ENCODE measurements at places on chromosomes 11 and 22.

GRCh38 chr22:24386937-24387471 is 40.4 kb upstream of the ADORA2A start:
- peak; percentile 38 for DNase-seq

DNA sequence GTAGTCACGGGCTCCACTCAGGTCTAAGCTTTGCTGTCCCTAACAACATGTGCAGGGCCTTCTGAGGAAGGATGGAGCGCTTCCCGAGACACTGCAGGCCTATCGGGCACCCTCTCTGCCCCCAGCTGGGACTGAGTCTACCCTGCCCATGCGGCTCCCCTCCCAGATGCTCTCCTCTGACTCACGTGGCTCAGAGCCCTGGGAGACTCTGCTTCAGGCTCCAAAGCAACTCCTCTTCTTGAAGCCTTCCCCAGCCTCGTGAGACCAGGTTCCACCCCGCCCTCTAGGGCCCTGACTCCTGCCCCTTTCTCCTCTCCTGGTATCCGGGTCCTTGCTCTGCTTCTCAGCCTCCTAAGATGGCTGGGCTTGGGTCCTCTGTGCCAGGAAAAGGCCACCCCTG is 28.4 kb upstream of the ARFGAP3 start:
- no peak for DNase-seq

GRCh38 chr11:78281511-78281910 is 92.8 kb downstream of the USP35 start:
- peak; percentile 27 for DNase-seq

DNA sequence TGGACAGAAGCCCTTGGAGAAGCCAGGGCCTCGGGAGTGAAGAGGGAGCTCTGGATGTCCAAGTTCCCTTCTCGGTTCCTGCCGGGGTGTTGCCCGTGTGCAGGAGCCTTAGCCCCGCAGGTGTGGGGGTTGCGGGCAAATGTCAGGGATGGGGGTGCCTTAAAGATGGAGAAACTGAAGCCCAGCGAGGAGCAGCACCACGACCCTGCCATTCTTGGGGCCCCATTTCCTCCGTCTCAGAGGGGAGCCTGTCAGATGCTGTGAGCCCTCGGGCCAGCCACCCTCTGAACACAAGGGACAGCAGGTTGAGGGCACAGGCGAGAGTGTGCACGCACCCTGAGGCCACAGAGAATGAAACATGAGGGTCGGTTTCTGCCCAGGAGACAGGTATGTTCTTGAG is 6.3 kb downstream of the OSBPL5 start:
- no peak for DNase-seq

- no peak for DNase-seq
Observed at GRCh38 chr22:21866833-21867527, 465 bp downstream of the MAPK1 start.

DNA sequence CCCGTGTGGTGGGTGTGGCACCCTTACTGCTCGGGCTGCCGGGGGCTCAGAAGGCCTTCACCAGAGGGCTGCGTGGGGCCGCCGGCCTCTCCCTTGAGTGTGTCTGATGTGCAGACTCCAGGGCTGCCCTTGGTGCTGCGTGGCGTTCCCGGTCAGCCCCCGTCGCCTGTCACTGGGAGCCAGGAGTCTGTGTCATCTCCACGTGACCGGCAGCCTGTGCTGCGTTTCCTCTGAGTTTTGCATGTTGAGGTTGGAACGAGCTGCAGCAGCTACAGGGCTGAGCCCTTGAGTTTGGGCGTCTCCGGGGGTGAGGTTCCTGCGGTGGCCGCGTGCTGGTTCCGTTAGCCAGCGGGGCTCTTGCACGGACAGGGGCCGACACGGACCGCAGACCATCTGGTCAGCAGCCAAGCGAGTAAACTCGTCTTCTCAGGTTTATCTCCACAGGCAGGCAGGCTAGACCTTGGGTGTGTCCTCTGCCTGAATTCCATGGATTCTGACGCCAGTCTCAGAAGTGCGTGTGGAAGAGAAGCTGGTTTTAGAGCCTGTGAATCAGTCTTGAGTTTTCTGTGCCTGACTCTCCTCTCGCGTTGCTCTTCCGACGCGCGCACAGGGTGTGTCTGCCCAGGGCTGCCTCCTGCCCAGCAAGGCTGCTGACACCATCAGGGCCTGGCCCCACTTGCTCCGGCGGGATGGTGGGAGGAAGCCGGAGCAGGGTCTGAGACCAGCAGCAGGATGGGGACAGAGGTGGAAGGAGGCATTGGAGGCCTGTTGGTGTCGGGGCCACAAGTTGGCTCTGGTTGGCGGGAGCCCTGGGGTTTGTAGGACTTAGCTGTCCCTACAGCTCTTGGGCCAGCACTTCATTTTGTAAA is 10.5 kb downstream of the PTDSS2 start:
- DNase-seq: peak; percentile 30

DNA sequence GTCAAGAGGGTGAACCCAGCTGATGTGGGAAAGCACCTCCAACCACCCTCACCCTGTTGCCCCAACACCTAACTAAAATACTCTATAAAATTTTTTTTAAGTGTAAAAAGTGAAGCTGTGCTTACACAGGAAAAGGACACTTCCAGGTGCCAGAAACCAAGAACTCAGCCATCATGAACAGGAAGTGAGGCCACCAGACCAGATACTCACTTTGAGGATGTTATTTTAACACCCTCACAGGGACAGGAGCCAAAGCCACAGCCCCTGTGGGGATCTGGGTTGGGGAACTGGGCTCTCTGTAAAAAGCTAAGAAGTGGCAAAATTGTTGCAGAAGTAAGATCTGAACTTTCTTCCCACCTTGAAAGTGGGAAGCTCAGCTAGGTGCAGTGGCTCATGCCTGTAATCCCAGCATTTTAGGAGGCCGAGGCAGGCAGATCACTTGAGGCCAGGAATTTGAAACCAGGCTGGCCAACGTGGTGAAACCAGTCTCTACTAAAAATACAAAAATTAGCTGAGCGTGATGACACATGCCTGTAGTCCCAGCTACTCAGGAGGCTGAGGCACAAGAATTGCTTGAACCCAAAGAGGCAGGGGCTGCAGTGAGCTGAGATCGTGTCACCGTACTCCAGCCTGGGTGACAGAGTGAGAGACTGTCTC is 3.8 kb downstream of the RSPH14 start:
- DNase-seq: peak; percentile 34

GRCh38 chr11:15195454-15196200 is 80.9 kb downstream of the INSC start:
- no peak for DNase-seq

DNA sequence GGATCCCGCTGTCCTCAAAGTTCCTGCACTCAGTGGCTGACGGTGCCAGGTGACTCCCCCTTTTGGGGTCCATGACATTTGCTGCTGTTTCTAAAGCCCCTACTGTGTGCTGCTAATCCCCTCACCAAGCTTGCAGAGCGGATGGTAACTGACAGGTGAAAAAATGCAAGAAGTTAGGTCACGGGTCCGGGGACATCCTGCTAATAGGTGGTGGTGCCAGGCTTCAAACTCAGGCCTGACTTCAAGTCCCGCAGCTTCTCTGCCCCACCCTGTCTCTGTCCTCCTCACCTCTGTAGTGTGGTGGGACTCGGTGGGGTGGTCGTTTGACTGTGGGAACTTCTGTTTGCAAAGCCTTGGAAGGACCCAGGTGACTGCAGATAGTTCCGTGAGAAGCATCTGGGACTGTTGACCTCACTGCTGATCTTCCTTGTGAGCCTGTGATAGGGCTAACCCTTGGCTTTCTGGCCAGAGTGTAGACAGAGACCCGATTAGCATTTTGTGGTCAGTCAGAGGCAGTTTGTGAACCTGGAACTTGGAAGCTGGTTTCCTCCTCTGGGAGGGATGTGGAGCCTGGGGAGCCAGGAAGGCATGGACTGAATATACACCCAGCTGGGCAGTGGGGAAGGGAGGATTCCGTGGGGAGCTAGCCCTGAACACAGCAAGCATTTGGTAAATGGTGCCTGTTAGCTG is 115.4 kb upstream of the OR4B1 start:
- DNase-seq: no peak

DNA sequence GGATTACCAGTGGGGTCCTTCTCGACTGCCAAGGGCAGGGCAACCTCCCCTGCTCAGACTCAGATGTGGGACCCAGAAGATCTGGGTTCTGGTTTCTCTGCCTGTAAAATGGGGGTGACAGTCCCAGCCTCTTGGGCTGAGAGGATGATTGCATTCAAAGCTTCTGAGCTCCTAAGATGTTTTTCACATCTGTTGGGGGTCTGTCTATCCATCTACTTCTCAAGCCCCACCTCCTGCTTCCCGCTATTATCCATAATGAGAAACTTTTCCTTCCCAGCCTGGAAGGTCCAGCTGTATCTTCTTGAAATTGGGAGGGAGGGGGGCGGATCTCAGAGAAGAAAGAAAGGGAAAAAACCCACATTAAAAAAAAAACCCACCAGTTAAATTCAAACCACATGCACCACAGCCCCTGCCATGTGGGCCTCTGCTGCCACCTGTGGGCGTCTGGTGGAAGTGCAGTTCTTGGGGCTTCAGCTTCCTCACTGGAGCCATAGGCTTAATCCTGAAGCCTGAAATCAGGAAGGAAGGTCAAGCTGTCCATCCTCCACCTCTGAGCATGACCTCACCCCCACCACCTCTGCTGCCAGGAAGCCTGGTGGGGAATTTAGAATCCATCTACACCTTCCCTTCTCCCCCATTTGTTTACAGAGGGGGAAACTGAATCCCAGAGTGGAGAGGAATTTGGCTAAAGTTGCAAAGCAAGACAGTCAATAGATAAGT is 27.3 kb downstream of the ARHGEF17 start:
- peak; percentile 90 for DNase-seq

DNA sequence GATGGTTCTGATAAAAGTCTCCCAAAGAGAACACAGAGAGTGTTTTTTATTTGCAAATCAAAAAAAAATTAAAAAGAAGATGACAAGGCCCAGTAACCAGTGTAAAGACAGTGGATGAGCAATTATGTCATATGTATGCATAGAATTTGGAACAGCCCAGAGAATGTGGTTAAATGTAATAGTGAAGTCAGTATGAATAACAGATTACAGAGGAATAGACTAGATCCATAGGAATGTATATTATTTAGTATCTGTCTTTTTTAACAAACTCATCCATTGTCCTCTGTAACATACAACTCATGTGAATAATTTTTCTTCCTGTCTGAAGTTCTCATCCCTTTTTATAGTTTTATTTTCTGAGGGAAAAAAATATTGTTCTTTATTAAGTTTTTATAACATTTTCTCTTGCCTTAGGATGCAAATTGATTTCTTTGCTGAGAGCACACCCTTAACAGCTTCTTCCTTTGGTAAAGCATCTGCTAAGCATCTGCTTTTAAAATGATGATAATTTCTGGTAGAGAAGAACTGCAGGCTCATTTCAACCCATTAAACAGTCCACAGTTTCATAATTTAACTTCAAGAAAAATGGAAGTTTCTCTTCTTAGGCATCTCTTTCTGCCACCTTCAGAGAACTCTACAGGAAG is 266.5 kb upstream of the MTNR1B start:
- peak; percentile 90 for DNase-seq

DNA sequence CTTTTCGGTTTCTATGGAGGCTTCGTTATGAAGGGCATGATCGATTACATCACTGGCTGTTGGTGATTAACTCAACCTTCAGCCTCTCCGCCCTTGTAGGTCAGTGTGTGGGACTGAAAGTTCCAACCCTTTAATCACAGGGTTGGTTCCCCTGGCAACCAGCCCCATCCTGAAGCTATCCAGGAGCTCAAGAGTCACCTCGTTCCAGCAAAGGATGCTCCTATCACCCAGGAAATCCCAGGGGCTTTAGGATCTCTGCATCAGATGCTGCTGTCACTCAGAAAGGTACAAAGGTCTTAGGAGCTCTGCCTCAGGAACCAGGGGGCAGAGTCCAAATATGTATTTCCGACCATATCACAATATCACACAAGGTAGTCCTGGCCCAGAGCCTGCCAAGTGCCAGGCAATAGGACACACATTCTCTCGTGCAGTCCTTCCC is 123.5 kb upstream of the PARVA start:
- DNase-seq: no peak

GRCh38 chr22:40855979-40856512 is 393 bp downstream of the ST13 start:
- DNase-seq: no peak

DNA sequence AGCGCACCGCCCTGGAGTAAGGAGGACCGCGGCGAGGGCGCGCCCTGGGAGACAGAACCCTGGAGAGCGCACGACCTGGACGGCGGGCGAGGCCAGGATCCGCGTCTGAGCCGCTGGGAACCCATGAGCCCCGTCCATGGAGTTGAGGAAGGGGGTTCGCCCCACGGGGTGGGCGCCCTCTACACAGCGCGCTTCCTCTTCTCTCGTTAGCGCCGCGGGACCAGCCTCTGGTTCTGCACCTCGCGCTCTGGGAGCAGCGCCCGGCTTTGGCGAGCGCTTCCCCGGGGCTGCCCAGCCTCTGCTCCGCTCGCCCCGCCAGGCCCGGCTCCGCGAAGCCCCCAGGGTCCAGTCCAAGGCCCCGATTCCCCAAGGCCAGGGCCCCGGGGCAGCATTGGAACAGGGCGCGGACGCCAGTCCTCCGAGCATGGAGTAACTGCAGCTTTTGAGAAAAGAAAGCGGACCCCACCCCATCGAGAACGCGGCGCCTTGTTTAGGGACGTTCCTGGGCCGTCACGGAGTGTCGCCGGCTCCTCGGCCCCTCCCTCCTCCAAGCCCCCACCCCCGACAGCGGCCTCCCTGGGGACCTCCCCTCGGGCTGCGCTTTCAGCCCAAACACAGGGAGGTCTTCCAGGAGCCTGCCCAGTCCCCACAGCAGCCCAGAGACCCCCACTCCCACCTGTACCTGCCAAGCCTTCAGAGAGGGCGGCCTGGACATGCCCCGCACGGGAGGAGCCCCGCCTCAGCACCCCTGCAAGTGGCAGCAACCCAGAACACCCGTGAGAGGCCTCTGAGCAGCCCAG is 56.2 kb downstream of the BRD1 start:
- DNase-seq: no peak

DNA sequence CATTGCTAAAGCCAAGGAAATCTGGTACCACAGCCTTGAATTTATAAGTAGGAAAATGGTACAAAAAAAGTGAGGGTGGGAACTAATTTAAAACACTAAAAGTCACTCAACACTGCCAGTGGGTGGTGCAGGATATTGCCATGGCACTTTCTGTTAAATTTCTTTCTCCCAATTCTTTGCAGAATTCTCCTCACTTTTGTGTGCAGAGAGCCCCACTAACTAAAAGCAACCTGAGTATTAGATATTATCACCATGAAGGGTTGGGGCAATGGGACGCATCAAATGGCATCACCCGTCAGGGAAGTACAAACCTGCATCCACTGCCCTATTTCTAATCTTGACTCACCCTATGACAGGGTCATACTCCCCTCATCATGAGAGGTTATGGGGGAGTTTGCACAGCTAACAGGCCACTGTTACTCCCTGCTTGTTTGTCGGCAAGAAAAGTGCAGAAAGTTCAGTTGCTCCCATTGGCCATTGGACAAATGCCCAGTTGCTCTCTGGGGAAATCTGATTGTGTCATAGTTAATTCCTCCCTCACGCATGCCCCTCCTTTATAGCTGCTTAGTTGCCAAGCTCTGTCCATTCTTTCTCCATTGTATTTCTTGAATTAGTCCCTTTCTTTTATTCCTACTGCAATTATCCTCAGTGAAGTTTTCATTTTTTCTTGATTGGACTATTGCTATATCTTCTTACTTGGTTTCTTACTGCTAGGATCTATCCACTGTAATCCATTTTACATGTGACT is 93.8 kb upstream of the BLID start:
- peak; percentile 86 for DNase-seq
